ENCODE measurements at places on chromosomes 1 and 21.
A peak's percentile ranks its signal among the peaks of the same experiment; 100 is the strongest.

- peak; percentile 92 for DNase-seq
Observed at GRCh38 chr21:32641710-32642698, 29.8 kb upstream of the CFAP298 start.

DNA sequence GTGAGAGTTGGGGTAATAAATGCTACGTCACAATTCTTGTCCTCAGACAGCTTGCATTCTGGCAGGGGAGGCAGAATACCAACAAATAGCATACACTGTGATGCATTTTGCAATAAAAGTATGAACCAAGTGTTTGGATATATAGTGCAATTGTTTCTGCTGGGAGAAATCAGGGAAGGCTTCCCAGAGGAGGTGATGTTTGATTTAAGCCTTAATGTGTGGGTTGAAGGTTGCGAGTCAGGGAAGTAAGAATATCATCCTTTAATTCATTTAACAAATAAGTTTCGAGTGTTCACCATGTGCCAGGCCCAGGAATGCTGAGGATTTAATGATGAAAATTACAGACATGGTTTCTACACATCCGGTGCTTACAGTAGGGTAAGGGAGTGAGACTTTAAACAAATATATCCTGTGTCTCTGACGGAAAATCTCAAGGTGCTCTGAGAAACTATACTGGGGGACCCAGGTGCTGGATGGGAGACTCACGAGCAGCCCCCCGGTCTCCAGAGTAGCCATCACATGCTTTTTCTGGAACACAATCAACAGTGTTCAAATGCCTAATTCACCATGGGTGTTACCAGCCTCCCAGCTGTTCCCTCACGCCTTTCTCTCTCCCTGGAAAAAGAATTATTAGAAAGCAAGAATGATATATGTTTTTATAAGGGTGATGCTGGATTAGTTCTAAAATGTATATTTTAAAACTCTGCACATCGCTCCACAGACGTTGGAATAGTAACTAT is 31.7 kb downstream of the RASSF5 start:
- DNase-seq, result no peak

GRCh38 chr1:78333502-78333901 is 157.3 kb upstream of the PTGFR start:
- DNase-seq, result peak; percentile 34

GRCh38 chr1:5444396-5444795 is 547.8 kb downstream of the NPHP4 start:
- no peak for DNase-seq

- peak; percentile 92 for DNase-seq
Observed at GRCh38 chr1:41739061-41739955, 179.4 kb downstream of the HIVEP3 start.

Data from renal cortical epithelial cell (primary cell).